ENCODE measurements at places on chromosomes 2 and 18.

- no peak for DNase-seq
Measured at GRCh38 chr2:10901160-10901939, 10.4 kb upstream of the KCNF1 start.

DNA sequence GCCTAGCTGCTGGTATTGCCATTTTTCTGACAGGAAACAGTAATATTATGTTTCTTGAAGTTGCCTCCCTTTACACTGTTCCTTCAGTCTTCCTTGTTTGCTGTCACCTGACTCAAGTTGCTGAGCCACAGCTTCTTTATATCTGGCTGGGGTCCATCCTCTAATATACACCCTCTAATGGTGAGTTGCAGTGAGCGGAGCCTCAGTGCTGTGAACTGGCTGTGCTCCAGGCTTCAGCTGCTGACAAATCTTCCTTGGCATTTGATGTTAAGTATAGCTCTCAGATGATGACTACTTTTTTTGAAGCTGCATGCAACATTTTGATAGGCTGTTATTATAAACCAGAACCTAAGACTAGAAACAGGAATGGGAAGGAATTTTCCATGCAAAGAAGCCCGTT, 366.7 kb downstream of the NUP35 start:
- DNase-seq, result peak; percentile 47

GRCh38 chr2:3176071-3176868, 201.3 kb downstream of the EIPR1 start:
- DNase-seq, result peak; percentile 40

GRCh38 chr2:216497382-216498069, 1.1 kb upstream of the RPL37A start:
- no peak for DNase-seq

DNA sequence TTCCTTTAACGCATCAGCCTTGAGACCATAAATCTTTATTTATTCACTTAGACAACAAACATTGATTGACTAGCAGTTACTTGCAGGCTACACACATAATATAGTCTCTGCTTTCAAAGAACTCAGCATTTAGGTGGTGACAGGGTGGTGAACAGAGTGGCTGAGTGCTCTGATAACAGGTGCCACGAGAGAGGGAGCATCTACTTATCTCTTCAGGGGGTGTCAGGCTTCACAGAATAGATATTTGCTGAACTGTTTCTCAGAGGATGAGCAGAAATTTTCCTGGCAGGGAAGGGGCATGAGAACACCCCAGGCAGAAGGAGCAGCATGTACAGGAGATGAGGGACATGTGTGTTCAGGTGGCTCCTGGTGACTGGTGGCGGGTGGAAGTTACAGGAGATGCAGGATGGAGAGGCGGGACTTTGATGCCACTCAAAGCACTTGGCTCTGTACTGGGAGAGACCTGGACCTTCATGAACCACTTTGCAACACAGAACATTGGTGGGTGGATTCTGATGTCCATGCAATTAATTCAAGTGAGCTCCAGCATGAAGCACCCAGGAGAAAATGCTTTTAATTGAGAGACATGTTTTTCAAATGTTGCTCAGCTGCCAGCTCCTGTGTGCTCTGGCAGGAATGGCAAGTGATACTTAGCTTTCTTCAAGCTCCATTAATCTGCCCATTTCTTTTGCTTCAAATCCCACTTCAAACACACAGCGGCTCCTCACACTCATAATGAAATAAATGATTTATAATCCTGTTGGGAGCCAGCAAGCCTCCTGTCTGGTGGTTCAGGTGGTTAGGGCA, 248.9 kb downstream of the MYCN start:
- DNase-seq, result no peak

GRCh38 chr18:49160079-49160930, 209.5 kb upstream of the SMAD7 start:
- no peak for DNase-seq

All from Right ventricle myocardium superior (tissue), 1 donor.